ENCODE measurements at places on chromosomes 7 and 10.

DNA sequence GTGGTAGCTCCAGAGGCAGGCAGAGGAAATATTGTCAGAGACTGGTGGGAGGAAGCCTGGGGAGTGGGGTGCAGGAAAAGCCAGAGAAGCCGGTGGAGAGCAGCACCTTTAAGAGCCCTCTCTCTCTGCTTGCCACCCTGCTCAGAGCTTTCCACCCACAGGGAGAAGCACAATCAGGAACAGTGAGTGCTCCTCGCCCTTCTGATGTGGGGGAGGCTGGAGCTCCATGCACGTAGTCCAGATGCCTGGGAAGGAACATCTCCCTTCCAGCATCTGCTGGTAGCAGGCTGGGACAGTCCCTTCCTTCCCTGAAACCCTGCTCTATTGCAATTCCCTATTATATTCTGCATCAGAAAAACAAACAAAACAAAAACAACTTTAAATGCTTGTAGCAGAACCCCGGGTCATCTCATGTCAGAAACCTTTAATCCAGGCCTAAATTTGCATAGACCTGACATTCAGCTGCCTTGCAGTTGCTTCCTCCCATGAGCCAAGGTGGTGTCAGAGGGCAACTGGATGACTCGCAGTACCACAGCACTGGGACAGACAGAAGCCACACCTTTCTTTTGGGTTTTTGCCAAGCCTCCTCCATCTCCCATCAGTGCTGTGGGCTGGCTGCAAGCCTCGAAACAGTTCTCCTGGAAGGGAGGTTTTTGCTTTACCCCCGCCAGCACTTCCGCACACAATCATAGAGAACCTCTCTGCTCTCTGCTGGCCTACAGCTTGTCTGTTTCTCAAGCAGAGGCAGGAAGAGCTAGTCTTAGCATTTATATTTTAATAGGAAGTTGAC, 13.1 kb downstream of the AVPI1 start:
- DNase-seq: no peak

DNA sequence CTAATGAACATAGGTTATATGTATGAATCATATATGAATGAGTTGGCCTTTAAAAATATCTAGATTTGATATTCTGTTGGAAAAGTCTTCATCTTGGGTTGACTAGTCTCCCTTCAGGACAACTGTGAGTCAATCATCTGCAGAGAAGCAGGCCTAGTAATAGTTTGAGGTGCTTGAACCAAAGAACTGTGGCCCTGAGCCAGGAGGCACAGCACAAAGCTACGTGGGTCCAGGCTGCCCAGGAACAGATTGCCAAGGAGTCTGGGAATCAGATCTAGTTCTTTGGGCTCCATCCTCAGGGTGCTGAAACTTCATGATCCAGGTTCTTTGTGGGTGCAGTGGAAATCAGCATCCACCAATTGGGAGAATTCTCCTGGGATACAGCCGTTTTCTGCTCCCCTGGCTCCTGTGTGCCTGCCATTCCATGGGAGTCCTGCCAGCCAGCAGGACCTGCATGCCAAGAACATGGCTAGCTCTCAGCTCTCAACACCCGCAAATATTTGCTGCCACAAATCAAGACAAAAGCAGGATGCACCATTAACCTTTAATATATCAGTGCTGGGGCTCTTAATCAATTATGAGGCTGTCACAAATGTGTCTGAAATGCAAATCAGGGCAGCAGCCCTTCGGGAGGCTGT, 709.0 kb downstream of the GRID1 start:
- DNase-seq: no peak

- no peak for DNase-seq
Observed at GRCh38 chr7:10239695-10240345, 733.9 kb upstream of the PHF14 start.

DNA sequence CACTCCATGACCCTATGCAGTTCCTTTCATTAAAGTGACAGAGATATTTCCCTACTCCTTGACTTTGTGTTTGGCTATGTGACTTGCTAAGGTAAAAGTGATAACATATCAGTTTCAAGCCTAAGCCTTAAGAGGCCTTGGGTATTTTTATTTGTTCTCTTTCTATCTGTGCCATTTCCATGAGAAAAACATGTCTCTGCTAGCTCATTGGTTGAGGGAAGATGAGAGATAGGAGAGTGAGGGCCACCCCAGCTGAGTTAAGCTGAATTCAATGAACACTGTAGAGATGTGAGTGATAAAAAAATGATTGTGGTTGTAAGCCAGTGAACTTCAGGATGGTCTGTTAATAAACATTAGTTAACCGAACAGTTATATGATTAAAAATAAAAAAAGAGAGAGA, 13.4 kb downstream of the TASOR2 start:
- no peak for DNase-seq

GRCh38 chr7:155425887-155426286, 32.0 kb upstream of the EN2 start:
- DNase-seq: no peak

DNA sequence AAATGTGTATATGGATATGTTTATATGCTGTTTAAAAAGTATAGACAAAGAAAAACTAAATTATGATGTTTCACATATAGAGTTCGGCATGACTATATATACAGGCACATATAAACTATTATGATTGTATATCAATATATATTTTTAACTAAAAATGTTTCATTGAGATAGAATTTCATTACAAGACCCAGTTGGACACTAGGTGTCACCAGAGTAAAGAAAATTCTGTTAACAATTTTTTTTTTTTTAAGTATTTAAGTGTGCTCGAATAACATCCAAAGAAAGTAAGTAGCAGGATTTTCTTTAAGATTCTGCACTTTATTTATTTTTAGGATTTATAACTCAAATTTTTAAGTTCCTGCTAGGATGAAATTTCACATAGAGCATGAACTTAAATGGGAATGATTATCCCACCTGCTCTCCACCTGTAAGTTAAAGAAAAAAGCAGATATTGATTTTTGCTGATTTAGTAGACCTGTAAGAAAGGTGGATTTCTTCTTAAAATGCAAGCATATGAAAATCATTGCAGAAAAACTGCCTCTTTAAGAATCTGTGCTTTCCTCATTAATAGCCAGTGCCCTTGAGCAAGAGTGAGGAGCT, 961.5 kb downstream of the PCDH15 start:
- DNase-seq: no peak

DNA sequence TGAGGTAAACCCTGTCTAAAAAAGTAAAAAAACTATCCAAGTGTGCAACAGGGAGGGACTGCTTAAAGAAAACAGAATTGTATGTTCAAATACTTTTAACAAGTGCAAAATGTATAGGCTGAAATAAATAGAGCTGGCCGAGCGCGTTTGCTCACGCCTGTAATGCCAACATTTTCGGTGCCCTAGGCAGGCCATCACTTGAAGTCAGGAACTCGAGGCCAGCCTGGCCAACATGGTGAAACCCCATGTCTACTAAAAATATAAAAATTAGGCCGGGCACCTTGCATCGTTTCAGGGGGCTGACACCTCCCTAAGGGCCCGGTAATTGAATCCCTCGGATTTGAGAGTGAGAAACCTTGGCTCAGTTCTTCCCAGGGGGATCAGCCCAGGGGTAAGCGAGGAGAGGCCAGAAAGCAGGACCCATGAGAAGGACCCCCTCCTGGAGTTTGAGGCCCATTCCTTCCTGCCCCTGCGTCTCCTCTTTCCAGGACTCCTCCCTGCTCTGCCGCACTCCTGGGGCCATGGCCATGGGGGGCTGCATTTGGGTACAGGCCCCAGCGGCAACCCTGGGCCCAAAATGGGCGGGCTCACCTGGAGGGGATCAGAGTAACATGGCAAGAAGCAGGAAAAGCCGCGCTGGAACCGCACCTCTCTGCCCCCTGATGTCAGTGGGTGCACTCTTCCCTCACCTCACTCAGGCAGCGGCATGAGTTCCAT, 75.5 kb upstream of the TMEM248 start:
- no peak for DNase-seq

GRCh38 chr7:2945171-2945570, 98.5 kb downstream of the CARD11 start:
- no peak for DNase-seq
